ENCODE measurements at places on chromosomes 11 and 22. TPM values are rescaled to one million over a fixed set of nuclear protein-coding genes. Genes with fewer than 3 reads are reported as not detected.

The NUP50 gene
- 21.2 TPM for polyA plus RNA-seq

The BEST1 gene
- polyA plus RNA-seq = 3.8 TPM

The SCT gene
- polyA plus RNA-seq = 108 TPM

The VPS51 gene
- polyA plus RNA-seq = 136 TPM

The COMMD9 gene
- 50.5 TPM for polyA plus RNA-seq

The POU2AF3 gene
- 5.1 TPM for polyA plus RNA-seq

The OR8D1 gene
- polyA plus RNA-seq = not detected

The PYGM gene
- 203 TPM for polyA plus RNA-seq

The RTN4R gene
- 17.6 TPM for polyA plus RNA-seq

The TPBGL gene
- 0.37 TPM for polyA plus RNA-seq

The LIF gene
- polyA plus RNA-seq = 1.4 TPM

The F2 gene
- polyA plus RNA-seq = not detected

The TRIM49D1 gene
- polyA plus RNA-seq = not detected

The PKDREJ gene
- 0.38 TPM for polyA plus RNA-seq

The TBX1 gene
- 43.7 TPM for polyA plus RNA-seq

The ZBTB16 gene
- polyA plus RNA-seq = 4.7 TPM

The CELSR1 gene
- 3.8 TPM for polyA plus RNA-seq

The LARGE2 gene
- polyA plus RNA-seq = 0.24 TPM

The RCOR2 gene
- polyA plus RNA-seq = 16.5 TPM

The SIRT3 gene
- polyA plus RNA-seq = 21.1 TPM

The GRIA4 gene
- 3.8 TPM for polyA plus RNA-seq

The TRIM29 gene
- polyA plus RNA-seq = 0.44 TPM

The ISX gene
- 3.4 TPM for polyA plus RNA-seq

The SCGB1D2 gene
- not detected for polyA plus RNA-seq

The SYT12 gene
- polyA plus RNA-seq = 0.07 TPM

The ANO1 gene
- polyA plus RNA-seq = 6.0 TPM

The GUCY1A2 gene
- polyA plus RNA-seq = 7.6 TPM

The TCN1 gene
- polyA plus RNA-seq = not detected
